D721Med (cell line): ENCODE measurements at places on chromosomes 4 and X.

DNA sequence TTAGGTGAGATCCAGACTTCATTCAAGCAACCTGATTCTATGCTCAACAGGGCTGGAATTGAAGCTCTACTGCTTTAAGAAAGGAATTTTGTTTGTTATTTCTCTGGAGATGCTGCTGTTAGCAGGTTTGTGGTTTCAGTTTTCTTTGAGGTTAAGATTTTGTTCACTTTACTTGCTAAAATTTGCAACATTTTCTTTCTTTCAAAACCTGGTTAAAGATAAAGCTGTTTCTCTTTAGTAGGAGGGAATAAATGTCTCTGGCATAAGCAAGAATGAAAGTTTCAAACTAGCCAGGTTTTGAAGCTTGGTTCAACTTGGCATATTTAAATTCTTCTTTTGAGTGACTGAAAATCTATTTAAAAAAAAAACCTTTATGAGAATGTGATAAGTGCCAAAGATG lies 660.6 kb upstream of the NR3C2 start:
- DNase-seq = no peak

GRCh38 chr4:17535242-17535641 lies 20.3 kb downstream of the CLRN2 start:
- DNase-seq = no peak

GRCh38 chr4:93983140-93983539 lies 154.6 kb downstream of the ATOH1 start:
- DNase-seq = no peak

- DNase-seq = no peak
Observed at GRCh38 chr4:187179086-187180058, 455.7 kb upstream of the FAT1 start.

- no peak for DNase-seq
Observed at GRCh38 chr4:76550966-76551780, 116.1 kb downstream of the SHROOM3 start.

DNA sequence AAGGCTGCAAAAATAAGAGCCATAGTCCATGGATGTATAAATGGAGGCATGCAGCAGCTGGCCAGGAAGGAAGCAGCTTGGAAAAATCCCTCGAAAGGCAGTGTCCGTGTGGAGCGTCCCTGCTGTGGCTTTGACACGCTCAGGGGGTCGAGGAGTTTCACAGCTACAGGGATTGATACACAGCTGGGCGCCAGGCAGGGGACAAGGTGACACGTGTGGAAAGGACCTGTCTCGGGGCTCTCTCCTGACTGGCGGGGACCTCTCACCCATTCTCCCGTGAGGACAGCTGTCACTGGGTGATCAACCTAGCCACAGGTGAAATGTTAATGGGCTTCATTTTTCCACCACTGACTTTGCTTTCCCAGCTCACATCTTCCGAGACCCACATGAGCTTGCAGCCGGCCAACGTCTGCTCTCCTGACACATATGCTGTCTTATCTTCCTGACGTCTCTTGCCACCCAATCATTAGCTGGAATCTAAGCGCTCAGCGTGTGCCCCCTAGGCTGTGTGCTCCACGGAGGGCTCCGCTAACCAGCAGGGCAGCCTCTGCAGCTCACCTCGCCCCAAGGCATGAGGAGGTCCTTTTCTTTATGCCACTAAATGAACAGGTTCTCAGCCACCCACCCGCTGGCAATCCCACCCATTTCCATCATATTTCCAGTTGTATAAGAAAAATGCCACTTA lies 89.4 kb upstream of the AFAP1 start:
- no peak for DNase-seq

- DNase-seq = no peak
Observed at GRCh38 chr4:146062340-146062739, 113.2 kb upstream of the LSM6 start.

DNA sequence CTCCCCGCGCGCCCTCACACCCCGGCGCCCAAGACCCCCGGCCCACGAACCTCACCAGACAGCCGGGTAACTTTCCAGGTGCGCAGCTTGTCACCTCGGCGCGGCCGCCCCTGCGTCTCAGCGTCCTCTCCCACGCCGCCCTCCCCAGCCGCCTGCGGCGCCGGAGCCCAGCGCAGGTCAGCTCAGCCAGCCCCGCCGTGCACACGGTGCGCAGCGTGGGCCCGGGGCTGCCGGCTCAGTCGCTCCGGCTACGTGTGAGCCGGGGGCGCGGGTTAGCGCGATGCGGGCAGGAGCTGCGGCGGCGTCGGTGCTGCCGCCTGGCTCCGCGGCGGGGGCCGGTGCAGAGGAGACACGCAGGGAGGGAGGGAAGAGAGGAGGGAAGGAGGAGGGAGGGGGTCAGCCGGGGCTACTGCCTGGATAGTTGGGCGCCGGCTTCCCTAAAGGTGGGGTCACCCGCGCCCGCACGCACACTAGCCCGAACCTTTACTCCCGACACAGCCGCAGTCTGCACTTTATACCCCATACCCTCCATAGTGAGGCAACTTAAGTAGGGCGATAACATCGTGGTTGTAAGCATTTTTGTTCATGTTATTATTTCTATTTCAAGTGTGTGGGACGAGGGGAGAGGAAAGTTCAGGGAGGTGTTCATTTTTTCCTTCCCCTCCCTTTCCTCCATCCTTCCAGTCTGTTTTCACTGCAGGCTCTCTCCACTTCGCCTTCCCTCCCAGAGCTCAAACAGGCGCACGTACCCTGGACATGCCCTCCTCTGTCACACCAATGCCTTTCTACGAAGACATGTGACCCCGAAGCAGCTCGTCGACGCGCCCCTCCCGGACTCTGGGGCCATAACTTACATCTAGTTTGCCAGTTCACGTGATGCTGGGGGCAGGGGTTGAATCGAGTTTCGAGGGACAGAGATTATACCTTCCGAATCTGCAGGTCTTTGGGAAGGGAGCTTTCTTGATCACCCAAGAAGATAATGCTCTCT lies at the start of gene PRKG2:
Gene PRKG2 (minus strand): TSS at position 342 of the 988 bp plus-strand sequence. CDS start 10,175 bp downstream, outside the sequence.
- DNase-seq = no peak

- no peak for DNase-seq
Observed at GRCh38 chr4:108804648-108805273, 41.9 kb upstream of the ETNPPL start.

GRCh38 chr4:135050086-135050717 lies 848.6 kb upstream of the PABPC4L start:
- no peak for DNase-seq

DNA sequence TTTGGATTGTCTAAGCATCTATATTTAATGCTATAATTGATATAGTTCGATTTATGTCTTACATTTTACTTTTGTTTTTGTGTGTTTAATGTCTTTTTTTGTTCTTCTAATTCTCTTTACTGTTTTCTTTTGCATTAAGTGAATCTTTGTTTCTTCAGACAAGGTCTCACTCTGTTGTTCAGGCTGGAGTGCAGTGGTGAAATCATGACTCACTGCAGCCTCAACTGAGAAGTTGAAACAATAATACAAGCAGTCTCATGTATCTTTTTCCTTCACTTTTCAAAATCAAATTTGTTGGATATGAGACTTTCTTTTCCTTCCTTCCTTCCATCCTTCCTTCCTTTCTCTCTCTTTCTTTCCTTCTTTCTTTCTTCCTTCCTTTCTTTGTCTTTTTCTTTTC lies 1401.6 kb downstream of the ADGRL3 start:
- DNase-seq = no peak

DNA sequence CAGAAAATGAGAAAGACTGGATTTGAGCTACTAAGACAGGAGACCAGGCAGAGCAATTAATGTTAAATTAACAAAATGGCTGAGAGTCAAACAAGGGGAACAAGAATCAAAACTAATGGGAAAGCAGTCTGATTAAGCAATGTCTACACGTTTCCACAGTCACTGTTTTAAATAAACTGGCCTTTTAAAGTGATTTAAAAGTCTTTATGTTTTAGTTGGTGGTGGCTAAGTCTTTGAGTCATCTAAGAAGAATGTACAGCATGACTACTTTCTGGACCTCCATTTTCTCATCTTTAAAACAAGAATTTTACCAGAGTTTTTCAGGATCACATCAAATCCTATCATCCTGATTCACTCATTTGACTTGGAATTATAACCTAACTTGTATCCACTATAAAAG lies 233.8 kb downstream of the ENOX2 start:
- DNase-seq = no peak

DNA sequence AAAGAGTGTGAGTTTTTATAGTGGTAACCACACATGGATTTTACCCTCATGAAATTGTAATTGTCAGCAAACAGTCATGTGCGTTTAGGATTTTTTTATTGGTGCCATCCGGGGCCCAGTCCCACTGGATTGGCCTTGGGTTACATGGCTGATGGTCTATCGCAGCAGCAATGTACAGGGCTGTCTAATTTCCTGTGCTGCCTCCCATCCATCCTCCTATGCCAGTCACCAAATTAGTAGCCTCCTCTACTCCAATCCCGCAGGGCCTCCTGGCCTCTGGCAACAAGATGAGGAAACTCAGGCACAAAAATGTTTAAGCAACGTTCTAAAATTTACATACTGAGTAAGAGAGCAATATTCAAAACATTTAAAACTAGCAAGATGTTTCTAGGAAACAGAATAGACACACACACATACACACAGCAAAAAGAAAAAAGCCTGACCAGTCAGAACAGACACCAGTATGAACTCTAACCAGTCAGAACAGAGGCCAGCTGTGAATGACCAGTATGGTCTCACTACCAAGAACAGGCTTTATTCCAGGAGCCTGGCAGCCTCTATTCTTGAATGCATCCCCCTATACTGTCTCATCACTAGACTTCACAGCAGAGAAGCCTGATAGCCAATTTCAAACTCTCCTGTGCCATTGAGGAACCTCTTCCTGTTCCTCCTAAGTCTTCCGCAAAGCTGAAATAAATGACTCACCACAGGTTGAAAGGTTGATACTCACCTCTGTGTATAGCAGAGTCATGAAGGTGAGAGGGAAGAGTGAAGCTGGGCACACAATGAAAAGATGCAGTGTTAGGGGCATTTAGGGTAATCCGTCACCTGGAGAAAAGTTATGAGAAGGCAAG lies 42.6 kb downstream of the CHRNA9 start:
- no peak for DNase-seq

GRCh38 chr4:186666750-186667149 lies 56.9 kb downstream of the FAT1 start:
- DNase-seq = no peak

GRCh38 chr4:163590619-163591264 lies 96.3 kb downstream of the TMA16 start:
- DNase-seq = no peak

DNA sequence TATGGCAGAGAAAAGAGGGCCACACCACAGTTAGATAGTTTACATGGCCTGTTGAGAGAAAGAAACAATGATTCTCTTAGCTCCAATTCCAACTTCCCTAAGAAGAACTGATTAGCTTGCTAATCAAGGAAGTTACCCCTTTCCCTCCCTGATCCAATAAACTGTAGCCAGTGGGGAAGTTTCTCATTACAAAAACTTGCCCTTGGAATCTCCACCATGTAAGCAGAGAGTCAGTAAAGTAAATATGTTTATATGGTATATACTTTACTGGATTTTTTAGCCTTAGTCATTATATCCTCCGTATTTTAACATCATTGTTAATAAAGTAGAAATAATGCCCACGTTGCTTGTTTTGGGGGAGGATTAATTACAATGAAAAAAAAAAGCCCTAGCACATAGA lies 7.7 kb upstream of the ADGRL3 start:
- DNase-seq = no peak

GRCh38 chrX:136850441-136851175 lies 29.9 kb downstream of the RBMX start:
- no peak for DNase-seq

- DNase-seq = no peak
Observed at GRCh38 chrX:119549327-119550016, 15.7 kb downstream of the STEEP1 start.

DNA sequence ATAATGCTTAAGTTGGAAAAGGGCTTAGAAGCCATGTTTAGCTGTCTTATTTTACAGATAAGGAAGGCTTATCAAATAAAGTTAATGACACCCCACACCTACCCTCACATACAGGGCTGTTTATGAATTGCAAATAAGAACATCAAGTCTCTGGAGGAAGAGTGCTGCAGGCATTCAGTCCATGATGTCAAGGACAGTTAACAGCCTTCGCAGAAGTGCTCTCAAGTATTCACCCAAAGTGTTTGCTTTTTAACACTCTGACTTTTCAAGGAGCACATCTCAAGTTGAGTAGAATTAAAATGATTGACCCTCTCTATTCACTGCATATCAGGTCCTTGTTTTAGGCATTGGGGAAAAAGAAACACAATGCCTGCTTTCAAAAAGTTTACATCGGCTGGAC lies 328.7 kb downstream of the LDB2 start:
- no peak for DNase-seq

- DNase-seq = peak; percentile 29
Observed at GRCh38 chr4:76504613-76505465, 69.8 kb downstream of the SHROOM3 start.
